Activated naive CD8-positive, alpha-beta T cell treated with anti-CD3 and anti-CD28 coated beads, Interleukin-2, amount 10 ng/mL, durations not matched to agents 7 days and 5 days (primary cell): ENCODE measurements at places on chromosomes 5 and 9.

- DNase-seq: no peak
Measured at GRCh38 chr5:55441107-55441771, 93.5 kb downstream of the PLPP1 start.

GRCh38 chr9:136855461-136856078, 3.4 kb downstream of the MAMDC4 start:
- no peak for DNase-seq

GRCh38 chr9:138038244-138038671, 160.7 kb downstream of the CACNA1B start:
- no peak for DNase-seq

DNA sequence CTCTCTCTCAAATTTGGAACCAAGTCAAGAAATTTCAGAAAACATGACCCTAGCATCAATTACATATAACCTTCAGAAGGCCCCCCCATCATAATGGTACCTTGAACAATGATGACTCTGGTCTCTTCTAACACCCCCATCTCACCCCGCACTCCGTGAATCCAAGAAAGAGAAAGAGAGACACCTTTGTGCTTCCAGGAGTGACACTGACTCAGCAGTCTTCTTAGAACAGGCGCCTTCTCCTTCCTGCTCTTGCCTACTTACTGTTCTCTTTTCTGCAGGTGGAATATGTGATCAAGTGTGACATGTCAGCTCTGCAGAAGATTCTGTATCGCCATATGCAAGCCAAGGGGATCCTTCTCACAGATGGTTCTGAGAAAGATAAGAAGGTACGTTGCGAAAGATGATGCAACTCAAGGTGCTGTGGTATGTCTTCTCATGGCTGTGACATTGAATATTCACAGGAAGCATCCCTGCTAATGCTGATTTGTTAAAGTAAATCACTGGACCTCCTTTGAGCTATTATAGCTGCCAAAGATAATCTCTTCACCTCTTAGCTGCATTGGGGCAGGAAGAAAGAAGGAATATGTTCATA, 81.3 kb downstream of the SMARCA2 start:
- DNase-seq: no peak

GRCh38 chr5:56211298-56211865, 21.7 kb downstream of the ANKRD55 start:
- no peak for DNase-seq
